Retina (tissue), 1 donor: ENCODE measurements at places on chromosomes 11 and 22.

GRCh38 chr11:85627332-85627997 lies at the start of gene DLG2:
Gene DLG2, minus strand, starts transcription at chr11:85627344.
- DNase-seq = no peak

DNA sequence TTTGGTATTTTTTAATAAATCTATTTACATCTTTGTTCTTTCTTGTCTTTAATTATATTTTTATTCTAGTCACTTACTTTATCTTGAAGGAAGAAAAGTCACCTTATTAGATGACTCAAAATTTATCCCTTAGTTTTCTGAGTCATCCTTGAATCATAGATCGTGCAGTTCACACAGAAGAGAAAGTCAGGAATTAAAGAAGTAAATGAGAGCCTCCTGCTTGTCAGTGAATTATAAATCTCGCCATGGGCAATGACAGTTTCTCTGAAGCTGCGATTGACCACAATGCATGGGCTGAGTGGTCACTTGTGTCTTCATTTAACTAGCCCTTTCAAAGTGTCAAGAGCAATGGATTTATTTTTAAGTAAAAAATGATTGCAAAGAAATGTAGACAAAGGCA lies 91.2 kb downstream of the LUZP2 start:
- DNase-seq = no peak

- no peak for DNase-seq
These were observed 303.9 kb downstream of the CASP12 start for GRCh38 chr11:104594228-104594958.

DNA sequence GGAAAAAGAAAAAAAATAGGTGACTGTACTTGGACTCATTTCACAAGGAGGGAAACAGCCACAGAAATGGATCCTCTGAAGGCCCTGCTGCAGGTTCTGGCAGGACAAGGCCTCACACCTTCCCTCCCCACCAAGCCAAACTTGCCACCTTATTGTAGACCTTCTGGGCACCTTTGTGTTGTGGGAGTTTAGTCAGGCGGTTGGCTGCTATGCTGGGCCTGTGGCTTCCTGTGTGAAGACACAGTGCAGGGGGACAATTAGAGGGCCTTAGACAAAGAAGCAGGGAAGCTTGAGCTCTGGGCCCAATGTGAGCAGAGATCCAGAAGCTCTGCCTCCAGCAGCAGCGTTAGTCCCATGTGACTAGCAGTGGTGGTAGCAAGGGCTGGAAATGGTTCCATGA lies 4.2 kb downstream of the RAB1B start:
- DNase-seq = no peak

GRCh38 chr11:103927535-103927934 lies 108.9 kb upstream of the DDI1 start:
- DNase-seq = no peak

GRCh38 chr11:76234416-76235232 lies 28.3 kb upstream of the WNT11 start:
- DNase-seq = no peak

DNA sequence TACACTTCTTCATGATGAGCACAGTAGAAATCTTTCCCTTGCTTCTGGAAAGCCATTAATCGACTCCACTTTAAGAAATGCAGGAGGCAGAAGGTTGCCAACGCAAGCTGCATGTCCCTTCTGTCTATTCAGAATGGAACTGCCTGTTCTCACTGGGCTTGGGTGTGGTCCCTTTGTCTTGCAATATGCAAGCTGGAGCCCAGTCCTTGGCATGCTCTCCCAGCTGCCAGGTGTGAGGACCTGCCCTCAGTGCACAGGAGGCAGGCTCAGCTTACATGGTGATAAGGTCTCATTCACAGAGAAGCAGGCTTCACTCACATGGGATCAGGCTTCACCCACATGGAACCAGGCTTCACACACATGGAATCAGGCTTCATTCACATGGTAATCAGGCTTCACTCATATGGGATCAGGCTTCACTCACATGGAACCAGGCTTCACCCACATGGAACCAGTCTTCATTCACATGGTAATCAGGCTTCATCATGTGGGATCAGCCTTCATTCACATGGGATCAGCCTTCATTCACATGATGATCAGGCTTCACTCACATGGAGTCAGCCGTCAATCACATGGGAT lies 59.2 kb upstream of the USP47 start:
- DNase-seq = no peak

- DNase-seq = no peak
These were observed 67.9 kb upstream of the BLID start for GRCh38 chr11:122183933-122184332.

DNA sequence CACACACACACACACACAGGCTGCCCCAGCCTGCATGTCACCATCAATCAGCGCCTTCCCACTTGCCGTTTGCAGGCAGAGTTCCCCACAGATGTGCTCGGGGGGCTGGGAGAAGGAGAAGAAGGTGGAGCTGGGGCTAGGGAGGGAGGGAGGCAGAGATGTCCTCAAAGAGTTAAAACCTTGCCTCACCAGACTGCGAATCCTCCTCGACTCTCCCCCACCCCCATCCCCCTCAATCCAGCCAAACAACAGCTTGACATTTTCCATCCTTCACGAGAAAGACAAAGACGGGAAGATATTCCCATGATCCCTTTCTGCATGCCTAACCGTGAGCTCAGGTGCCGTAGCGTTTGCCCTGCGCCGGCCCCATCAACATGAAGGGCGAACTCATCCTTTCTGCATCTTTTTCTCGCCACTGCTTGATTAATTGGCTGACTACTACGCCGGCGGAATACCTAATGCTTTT lies 365.5 kb downstream of the MIAT start:
- DNase-seq = peak; percentile 69

- DNase-seq = no peak
These were observed 81.4 kb upstream of the CD82 start for GRCh38 chr11:44483919-44484610.

- DNase-seq = no peak
These were observed 13.5 kb upstream of the TMA7B start for GRCh38 chr22:39946503-39947219.

DNA sequence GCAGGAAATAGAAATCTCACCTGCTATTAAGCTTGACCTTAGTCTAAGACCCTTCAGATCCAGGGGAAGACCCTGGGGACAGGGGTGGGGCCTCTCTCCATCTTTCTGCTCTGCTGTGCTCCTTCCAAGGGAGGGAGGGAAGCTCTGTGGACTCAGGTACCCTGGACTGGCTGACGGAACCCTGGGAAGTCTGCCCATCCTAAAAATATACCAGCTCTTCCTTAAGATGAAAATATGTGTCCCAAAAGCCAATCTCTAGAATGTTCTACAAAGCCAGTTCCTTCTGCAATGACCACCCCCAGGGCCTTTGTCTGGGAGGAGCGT lies 73.7 kb downstream of the RTL6 start:
- DNase-seq = no peak

- DNase-seq = no peak
These were observed 383 bp upstream of the TMEM223 start for GRCh38 chr11:62792202-62792575.

- DNase-seq = peak; percentile 68
These were observed 4.4 kb upstream of the FBXO3 start for GRCh38 chr11:33778675-33779074.

DNA sequence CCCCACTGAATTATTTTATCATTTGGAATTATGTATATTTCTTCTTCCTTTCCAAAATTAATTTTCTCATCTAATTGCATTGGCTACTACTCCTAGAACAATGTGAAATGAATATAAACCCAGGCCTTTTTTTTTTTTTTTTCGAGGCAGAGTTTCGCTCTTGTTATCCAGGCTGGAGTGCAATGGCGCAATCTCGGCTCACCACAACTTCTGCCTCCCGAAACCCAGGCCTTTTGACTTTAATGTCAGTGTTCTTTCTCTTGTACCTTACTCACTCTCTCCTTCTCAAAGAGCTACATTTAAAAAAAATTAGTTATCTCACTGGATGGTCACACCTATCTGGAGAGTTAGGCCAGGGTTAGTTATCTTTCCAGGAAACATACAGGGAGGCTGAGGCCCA lies 35.3 kb upstream of the LRRC32 start:
- no peak for DNase-seq

- DNase-seq = no peak
These were observed 183.2 kb upstream of the TBCEL start for GRCh38 chr11:120840661-120841060.

DNA sequence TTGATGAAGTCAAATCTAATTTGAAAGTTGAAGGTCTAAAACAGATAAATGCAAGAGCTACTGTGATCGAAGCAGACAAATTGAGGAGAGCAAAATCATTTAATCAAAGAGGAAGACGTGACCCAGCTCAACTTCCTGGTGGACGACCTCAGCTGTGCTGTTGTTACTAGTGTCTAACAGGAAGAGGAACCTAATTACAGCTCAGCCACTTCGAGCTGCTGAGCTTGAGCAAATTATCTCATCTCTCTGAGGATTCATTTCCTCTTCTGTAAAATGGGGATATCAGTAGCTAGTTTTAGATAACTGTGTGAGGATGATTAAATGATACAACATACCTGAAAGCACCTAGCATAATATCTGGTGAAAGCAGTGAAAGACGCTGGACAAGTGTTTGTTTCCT lies 48.6 kb upstream of the OLFML1 start:
- no peak for DNase-seq

GRCh38 chr11:88188251-88188931 lies 13.1 kb upstream of the RAB38 start:
- DNase-seq = no peak

DNA sequence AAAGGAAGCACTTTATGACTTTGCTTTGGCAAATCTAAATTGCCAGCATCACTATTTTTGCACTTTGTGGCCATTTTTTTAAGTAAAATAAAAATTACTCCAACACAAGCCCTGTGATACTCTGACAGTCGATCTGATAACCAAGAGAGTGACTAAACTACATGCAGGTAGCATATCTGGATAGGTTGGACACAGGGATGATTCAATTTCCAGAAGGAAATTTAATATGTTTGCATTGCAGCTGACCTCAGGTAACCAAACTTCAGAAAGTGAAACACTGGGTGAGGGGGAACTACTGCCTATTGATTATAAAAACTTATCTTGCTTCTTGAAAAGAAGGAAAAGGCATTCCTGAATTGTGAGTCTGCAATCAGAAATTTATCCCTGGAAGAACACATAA lies 13.9 kb downstream of the OR5B3 start:
- no peak for DNase-seq

- DNase-seq = no peak
These were observed 10.7 kb downstream of the RAG1 start for GRCh38 chr11:36578458-36578857.

- DNase-seq = no peak
These were observed 4.8 kb downstream of the FBXO3 start for GRCh38 chr11:33769542-33769941.

DNA sequence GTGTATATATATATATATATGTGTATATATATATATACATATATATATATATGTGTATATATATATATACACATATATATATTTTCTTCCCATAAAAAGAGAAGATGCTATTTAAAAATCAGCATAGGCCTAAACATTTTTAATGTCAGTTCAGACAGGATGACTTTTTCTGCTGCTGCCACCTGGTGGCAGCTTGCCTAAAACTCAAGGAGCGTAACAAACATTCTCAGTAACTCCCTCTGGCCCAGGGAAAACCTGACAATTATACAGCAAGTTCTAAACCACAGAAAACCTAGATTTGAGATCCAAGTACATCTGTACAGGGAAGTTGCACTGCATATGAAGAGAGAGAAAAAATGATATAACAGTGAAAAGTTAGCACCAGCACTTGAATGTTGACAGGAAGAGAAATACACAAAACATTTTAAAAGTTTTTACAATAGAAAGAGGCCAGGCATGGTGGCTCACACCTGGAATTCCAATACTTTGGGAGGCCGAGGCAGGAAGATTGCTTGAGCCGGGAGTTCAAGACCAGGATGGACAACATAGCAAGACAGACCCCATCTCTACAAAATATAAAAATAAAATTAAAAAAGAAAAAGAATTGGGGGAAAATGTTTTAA lies 16.6 kb downstream of the OR8A1 start:
- DNase-seq = peak; percentile 54

DNA sequence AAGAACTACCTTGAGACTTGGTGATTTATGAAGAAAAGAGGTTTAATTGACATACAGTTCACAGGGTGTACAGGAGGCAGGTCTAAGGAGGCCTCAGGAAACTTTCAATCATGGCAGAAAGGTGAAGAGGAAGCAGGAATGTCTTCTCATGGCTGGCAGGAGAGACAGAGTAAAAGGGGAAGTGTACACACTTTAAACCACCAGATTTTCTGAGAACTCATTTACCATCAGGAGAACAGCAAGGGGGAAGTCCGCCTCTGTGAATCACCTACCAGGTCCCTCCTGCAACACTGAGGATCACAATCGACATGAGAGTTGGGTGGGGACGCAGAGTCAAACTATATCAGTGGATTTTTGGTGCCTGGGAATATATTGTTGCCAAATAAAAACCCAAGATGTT lies 40.3 kb upstream of the OR5D13 start:
- no peak for DNase-seq

GRCh38 chr11:71442880-71443279 lies 5.3 kb downstream of the DHCR7 start:
- no peak for DNase-seq

GRCh38 chr11:94090401-94090800 lies 38.2 kb upstream of the PANX1 start:
- no peak for DNase-seq

GRCh38 chr22:44269757-44270555 lies 42.8 kb downstream of the SHISAL1 start:
- DNase-seq = no peak
